ENCODE measurements at places on chromosomes 3 and 15. TPM values are rescaled to one million over a fixed set of nuclear protein-coding genes. Genes with fewer than 3 reads are reported as not detected.

GRCh38 chr3:110533089-110533488, 538.5 kb upstream of the NECTIN3 start:
- DNase-seq, result no peak

GRCh38 chr3:119230071-119230470, 10.6 kb downstream of the B4GALT4 start:
- DNase-seq, result no peak

The TRPM1 gene
- total RNA-seq, result not detected

DNA sequence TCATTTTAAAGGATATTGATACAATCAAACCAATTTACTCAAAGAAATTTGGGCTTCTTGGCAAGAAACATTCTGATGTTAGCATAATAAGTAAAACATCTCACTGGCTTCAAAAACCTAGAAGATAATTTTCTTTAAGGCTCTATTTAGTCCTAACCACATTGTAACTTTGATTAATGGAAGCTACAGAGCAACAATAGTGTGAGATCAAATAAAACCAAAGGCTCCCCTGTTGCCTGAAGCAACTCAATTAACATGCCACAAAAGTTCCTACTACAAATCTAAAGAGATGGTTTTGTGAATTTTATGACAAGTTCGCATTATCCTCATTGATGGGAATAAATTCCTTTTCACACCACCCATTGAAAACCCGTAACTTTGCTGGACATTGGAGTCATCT, 5.9 kb downstream of the DPH6 start:
- DNase-seq, result no peak

- DNase-seq, result no peak
Observed at GRCh38 chr15:60758961-60759729, 280.2 kb upstream of the ICE2 start.

DNA sequence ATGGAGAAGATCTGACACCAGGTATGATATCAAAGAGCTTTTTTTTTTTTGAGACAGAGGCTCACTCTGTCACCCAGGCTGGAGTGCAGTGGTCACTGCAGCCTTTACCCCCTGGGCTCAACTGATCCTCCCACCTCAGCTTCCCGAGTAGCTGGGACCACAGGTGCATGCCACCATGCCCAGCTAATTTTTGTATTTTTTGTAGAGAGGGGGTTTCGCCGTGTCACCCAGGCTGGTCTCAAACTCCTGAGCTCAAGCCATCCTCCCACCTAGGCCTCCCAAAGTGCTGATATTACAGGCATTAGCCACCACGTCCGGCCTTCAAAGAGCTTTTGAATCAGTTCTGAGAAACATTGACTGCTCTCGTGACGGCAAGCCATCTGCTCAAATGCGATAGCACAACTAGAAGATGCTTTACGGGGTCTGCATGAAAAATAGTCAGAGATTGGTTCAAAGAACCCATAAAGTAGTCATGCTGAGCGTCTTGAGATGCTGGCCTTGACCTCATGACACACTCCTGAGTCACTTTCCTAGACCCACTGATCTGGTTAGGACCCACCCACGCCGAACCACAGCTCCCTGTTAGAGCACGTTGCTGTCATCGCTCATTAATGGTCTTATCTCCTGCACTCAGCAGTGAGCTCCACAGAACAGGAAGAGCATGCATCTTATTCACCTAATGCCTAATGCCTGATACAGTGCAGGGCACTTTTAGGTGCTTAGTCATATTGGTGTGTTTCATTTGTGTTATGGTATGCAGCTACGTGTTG, 57.0 kb upstream of the NR2F2 start:
- DNase-seq, result no peak

GRCh38 chr15:62781081-62781497, 261.5 kb upstream of the TPM1 start:
- peak; percentile 77 for DNase-seq

DNA sequence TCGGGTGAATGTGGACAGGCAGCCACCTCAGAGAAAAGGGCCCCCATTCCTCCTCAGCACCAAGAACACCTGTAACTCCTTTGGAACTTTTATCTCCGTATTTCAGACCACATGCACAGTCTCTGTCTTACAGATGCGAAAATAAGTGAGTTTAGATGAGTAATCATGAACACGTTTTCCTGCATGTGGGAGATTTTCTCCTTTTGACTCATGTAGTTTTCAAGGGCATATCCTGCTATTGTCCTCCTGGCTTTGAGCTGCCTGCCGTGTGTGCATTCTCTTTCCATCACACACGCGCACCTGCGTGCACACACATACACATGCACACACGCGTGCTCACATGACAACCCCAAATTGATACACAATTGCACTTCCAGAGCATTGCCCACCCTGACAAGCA, 239.2 kb downstream of the GABRG3 start:
- no peak for DNase-seq

Measured in right cardiac atrium (tissue), 5 donors.